Left ventricle myocardium superior (tissue), 1 donor: ENCODE measurements at places on chromosomes 2 and 18. TPM values are rescaled to one million over a fixed set of nuclear protein-coding genes. Genes with fewer than 3 reads are reported as not detected.

DNA sequence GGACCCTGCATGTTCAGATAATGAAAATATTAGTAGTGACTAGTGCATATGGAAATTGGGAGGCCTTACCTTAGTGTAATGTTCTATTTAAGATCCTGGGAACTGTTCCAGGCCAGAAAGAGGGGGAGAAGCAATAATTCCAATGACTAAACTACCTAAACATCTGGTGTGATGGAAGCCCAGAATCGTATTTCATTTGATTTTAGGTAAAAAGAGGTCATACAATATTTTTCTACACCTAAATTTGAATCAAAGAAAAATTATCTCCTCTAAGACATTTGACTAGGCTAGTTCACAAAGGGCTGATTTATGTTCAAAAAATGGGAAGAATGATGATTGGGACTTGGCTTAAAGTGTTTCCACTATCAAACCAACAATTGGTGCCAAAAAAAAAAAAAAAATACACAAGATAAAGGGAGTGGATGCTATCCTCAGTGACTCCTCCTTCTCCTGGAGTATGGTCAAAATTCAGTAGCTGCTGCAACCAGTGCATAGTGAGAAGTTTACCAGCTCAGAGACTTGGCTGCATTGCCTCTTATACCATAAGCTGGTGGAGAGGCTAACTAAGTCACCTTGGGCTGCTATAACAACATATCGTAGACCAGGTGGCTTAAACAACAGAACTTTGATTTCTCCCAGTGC is 1038.3 kb upstream of the ACVR2A start:
- DNase-seq: no peak

DNA sequence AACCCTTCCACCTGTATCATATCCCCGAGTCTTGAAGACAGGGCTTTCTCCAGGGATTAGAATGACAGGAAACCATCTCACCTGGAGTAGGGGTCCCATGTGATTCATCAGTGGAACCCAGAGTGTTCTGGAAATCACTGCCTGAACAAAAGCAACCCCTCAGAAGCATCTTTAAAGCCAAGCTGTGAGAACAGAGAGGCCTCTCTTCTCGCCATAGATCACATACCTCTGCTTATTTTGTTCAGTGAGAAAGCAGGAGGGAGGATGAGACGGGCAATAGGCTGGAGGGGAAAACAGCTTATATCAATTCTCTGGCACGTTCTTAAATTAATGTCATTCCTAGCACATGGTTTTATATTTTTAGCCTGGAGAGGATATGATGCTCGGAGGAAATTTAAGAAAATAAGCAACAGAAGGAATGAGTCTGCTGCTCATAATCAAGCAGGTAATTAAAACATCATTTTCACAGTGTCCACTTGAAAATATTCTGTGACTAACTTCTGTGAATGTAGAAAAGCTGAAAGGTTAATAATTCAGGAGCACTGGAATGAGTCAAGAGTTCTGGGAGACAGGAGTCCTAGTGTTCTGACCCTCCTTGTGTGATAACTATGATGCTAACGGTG is 213.6 kb upstream of the SP5 start:
- no peak for DNase-seq

GRCh38 chr2:151198645-151199044 is 63.0 kb downstream of the RBM43 start:
- no peak for DNase-seq

- DNase-seq: no peak
Measured at GRCh38 chr2:96891591-96892333, 21.9 kb upstream of the SEMA4C start.

- no peak for DNase-seq
Measured at GRCh38 chr2:59892398-59892797, 661.1 kb downstream of the BCL11A start.

Gene NPPC
- 7.2 TPM for total RNA-seq

Gene SGPP2
- 30.6 TPM for total RNA-seq

Gene AP1S3
- 0.50 TPM for total RNA-seq

Gene IDH1
- total RNA-seq: 50.8 TPM
